IPS-NIHi11 (cell line): ENCODE measurements at places on chromosomes 1 and 21.
A peak's percentile ranks its signal among the peaks of the same experiment; 100 is the strongest.

- peak; percentile 85 for DNase-seq
Measured at GRCh38 chr21:45292399-45293219, 4.9 kb upstream of the POFUT2 start.

DNA sequence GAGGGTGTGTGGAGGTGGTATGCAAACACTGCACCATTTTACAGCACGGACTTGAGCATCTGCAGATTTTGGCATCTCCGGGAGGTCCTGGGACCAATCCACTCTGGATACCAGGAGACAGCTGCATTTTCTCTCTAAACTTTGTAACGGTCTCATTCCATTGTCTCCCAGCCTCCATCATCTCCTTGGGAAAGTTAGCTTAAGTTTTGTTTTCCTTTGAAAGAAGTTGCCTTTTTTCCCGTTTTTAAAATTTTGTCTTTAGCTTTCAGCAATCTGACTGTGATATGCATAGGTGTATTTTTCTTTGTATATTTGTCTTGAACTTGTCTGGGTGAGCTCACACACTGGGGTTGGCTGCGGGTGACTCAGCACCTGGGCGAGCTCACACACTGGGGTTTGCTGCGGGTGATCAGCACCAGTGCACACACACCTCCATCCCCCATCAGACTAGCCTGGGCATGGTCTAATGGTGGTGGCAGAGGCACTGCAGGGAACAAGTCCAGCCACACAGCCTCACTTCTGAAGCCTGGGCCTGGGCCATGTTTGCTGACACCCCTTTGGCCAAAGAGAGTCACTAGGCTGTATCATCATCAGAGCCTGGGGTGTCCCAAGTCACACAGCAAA is 32.1 kb upstream of the COL18A1 start:
- DNase-seq, result no peak

DNA sequence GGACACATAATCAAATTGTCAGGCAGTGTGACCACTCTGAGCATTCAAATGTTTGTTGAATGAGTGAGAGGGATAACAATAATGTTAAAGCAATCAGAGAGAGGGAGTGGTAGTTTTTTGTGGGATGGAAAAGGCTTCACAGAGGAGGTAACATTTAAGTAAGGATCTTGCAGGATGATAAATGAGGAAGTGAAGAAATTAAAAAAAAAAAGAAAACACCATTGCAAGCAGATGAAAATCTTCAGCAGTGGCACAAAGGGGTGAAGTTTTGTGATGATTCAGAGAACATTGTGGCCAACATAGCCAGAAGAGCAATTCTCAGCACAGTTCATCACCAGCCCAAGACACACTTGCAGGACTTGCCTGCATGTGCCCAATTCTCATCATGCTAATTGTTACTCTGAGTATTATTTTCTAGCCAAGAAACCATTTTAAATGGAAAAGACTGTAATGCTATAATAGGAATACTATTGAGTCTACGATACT is 35.0 kb downstream of the OVGP1 start:
- no peak for DNase-seq

GRCh38 chr21:33266050-33266788 is at the start of gene IL10RB:
IL10RB (plus strand) TSS chr21:33266367; CDS start chr21:33266466, 99 bp downstream.
- peak; percentile 95 for DNase-seq

GRCh38 chr1:214075999-214076707 is 88.4 kb downstream of the PROX1 start:
- no peak for DNase-seq

DNA sequence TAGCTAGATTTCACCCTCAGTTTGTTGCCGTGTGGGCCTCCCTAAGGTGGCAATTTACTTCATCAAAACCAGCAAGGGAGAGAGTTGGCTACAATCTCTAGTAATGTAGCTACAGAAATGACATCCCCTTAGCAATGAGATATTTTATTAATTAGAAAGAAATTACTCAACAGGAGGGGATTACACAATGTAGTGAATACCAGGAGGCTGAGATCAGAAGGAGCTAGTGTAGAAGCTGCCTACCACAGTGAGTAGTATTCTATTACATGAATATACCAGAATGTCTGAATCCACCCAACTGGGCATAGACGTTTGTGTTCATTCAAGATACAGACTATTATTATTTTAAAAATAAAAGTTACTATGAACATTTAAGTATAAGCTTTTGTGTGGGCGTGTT is 868.2 kb upstream of the CXADR start:
- no peak for DNase-seq

DNA sequence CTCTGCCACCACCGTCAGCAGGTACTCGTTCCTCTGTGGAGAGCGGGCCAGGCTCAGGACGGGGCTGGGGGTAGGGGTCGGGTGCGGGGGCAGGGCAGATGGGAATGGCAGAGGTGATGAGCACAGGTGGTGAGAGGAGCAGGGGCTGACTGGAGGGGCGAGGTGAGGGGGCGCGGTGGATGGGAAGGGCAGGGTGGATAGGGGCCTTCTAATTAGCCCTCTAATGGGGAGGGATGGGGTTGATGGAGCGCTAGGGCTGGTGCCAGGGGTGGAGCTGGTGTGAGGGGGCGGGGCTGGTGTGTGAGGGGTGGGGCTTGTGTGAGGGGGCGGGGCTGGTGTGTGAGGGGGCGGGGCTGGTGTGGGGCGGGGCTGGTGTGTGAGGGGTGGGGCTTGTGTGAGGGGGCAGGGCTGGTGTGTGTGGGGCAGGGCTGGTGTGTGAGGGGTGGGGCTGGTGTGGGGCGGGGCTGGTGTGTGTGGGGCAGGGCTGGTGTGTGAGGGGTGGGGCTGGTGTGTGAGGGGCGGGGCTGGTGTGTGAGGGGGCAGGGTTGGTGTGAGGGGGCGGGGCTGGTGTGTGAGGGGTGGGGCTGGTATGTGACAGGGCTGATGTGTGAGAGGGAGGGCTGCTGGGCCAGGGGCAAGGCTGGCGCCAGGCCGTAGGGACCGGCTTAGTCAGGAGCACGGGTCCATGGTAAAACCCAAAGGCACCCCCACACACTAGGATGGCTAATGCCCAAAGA is 5.9 kb downstream of the KRTAP10-1 start:
- DNase-seq, result peak; percentile 79

GRCh38 chr21:29360799-29361765 is 62.4 kb downstream of the BACH1 start:
- no peak for DNase-seq

- no peak for DNase-seq
Measured at GRCh38 chr1:111509997-111510375, 6.6 kb upstream of the ADORA3 start.

DNA sequence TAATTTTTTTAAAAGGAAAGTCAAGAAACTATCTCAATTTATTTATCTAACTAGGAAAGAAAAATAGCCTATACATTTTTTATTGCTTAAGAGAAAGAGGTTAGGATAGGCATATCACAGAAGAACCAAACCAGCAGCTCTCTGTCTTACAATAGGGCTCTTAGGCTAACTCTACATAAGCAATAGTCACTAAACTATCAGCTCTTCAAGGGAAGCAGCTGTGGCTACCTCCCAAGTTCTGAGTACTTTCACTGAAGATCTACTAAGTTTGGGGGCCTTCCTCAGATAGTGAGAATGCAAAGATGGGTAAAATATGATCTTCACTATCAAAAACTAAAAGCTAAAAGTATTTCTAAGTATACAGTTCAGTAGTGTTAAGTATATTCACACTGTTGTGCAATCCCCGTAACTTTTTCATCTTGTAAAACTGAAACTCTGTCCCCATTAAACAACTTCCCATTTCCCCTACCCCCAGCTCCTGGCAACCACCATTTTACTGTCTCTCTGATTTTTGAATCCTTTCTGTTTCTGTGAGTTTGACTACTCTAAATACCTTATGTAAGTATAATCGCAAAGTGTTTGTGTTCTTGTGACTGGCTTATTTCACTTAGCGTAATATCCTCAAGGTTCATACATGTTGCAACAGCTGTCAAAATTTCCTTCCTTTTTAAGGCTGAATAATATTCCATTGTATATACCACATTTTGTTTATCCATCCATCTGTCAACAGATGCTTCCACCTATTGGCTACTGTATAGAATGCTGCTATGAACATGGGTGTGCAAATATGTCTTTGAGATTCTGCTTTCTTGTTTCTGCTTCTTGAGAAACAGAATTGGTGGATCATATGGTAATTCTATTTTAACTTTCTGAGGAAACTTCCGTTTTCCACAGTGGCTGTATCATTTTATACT is 73.3 kb downstream of the ACBD6 start:
- DNase-seq, result no peak

DNA sequence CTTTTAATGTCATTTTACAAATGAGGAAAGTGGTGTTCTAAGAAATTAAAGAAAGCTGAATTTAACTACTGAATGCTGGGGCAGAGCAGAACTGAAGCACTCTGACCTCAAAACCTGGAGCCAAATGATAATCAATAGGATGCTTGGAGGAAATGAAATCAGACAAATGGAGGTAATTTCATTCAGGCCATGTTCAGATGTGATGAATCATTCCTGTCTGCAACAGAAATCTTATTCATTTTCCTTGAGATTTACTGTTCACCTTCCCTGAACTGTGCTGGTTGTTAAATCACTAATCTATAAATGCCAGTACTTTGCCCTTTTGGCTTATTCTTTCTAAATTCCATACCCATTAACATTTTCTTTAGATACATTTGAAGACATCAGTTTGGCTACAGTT is 85.6 kb upstream of the SNX7 start:
- no peak for DNase-seq

DNA sequence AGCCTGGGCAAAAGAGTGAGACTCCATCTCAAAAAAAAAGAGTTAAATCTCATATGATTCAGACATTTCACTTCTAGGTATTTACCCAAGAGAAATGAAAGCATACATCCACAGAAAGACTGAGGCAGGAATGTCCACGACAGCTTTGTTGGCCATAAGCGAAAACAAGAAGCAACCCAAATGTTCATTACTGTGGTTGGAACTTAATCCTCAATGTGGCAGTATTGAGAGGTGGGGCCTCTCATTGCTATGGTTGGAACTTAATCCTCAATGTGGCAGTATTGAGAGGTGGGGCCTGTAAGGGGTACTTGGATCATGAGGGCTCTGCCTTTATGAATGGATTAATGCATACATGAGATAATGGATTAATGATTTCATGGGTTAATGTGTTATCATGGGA is 15.2 kb downstream of the C21orf58 start:
- DNase-seq, result no peak

- no peak for DNase-seq
Measured at GRCh38 chr21:17775431-17776126, 43.6 kb downstream of the C21orf91 start.

DNA sequence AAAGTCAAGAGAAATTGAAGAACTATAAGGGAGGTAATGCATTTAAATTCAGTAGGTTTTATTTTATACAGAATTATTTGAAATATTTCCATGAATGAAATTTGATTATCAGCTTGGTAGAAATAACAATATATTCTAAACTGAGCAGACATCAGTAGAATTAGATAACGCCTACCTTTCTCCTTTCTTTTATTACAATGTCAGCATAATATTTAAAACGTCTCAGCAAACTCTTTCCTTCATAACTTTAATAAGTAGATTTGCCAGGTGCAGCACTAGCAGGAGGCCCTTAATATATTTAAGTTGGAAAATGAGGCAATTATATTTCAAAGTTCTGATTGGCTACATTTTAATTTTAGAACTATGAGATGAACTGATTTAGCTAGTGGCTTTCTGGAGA is 298.8 kb downstream of the BRINP3 start:
- DNase-seq, result no peak

DNA sequence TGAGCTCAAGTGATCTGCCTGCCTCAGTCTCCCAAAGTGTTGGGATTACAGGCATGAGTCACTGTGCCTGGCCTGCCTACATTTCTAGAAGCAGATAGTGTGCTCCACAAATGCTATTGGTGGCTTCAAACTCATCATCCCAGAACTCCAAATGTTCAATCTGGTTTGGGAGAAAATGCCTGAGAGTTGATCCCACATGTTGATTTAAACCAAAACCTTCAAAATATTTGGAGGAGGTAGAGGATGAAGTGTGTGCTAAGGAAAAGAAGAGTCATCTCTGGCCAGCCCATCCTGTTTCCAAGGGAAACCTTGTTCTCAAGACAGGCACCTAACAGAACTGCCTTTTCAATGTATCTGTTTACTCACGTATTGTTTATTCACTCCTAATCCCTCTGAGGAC is 55.4 kb upstream of the GRHL3 start:
- DNase-seq, result no peak

- DNase-seq, result no peak
Measured at GRCh38 chr1:11059155-11059967, 457 bp downstream of the SRM start.

- DNase-seq, result no peak
Measured at GRCh38 chr1:162004441-162004950, 19.2 kb downstream of the OLFML2B start.

DNA sequence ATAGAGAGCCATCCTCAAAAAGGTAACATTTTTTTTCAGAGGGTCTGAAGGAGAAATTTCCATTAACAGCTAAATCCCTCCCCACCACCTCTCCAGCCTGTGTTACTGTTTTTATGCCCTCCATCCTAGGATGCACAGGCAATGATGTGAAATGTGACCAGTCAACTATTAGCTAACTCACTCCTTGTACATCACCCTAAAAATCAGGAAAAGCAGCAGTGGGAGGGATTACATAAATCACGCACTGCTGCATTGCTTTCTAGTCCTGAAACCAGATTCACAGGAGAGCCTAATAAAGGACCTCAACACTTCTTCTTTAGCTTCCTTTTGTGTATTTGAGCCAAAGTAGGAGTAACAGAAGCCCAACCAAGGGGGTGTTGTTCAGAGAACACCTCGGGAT is 66.3 kb downstream of the LMO4 start:
- no peak for DNase-seq

GRCh38 chr1:62438163-62438562 is 1.3 kb downstream of the USP1 start:
- DNase-seq, result no peak

- DNase-seq, result no peak
Measured at GRCh38 chr1:205024679-205025078, 18.3 kb upstream of the CNTN2 start.

DNA sequence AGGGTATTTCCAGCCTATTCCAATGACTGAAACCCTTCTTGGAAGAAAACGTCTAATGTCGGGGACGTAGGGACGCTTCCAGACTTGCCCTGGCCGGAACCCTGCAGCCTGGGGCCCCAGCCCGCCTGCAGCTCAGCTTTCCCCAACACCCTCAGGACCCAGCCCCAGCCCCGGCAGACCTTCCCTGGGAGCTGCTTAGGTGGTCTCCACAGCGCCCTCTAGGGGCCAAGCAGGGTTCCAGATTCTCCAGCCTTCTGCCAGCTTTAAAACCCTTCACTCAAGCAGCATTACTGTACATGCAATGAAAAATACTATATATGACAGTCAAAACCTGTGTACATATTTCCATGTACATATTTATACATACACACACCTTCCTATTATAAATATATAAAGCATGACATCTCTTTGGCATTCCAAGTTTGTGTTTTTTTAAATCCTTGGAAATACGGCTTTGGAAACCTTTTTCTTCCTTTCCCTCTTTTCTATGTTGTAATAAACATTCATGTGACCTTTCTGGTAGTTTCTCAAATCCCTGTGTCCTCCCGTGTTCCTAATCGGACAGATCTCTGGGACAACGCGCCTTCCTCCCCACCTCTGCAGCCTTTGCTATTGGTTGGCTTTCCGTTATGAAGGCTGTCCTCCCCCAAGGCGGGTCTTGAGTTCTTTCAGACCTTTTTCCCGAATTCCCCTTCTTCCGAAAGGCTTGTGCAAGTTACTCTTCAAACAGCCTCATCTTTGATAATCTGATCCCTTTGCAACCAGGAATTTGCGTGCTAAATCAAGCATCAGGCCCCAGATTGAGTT is 60.3 kb downstream of the STUM start:
- peak; percentile 87 for DNase-seq
